Activated CD4-positive, alpha-beta T cell treated with anti-CD3 and anti-CD28 coated beads for 48 hours (primary cell): ENCODE measurements at places on chromosomes 5 and 9.
A peak's percentile ranks its signal among the peaks of the same experiment; 100 is the strongest.

- DNase-seq, result no peak
Measured at GRCh38 chr5:133664422-133664821, 52.1 kb upstream of the FSTL4 start.

DNA sequence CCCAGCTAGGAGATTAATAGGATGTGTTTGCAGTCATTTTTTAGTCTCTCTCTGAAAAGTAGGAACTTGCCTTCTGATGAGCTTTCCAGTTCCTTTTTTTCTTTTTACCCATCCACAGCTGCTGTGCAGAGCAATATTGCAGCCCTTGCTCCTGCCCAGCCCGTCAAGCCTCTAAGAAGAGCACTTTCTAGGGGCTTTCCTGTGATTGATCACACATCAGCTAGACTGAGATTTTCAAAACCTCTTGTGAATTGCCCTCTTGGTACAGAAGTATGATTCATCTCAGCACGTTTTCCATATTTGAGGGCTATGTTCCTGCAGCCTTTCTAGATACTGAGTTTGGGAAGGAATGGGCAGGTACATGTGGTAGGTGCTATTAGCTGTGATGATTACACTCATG lies 93.9 kb downstream of the GALNT10 start:
- no peak for DNase-seq

DNA sequence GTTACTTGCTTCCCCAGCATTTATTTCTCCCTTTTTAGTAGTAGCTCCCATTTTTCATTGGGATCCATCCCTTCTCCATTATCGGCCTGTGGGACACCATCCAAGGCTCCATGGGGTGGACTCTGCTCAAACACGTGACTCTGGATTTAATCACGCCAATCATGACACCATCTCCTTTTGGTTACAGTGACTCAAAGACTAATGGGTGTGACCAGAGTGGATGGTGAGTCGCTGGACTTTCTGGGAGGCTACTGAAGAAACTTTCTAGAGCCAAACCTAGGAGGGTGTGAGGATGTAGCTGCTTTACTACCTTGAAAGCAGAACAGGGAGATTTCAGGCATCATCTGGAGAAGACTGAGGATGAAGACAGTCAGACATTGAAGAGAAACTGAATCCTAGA lies 93.1 kb downstream of the PJA2 start:
- no peak for DNase-seq

- no peak for DNase-seq
Measured at GRCh38 chr9:136048560-136049411, 46.3 kb downstream of the NACC2 start.

DNA sequence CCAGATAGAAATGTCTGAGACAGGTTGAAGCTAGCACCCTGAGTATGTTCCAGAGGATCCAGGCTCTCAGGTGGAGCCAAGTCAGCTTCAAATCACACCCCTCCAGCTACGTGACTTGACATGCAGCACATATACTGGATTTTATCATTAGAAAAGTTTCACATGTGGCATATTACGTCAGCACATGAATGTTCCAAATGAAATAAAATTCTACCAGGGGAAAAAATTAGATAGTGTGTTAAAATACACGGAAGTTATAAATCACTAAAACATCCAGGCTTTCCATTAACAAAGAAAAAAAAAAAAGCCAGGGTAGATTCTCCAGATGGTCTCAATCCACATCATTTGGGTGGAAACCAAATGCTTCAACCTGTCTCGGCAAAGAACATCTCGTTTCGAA lies 251.6 kb downstream of the MPDZ start:
- DNase-seq, result no peak

- DNase-seq, result no peak
Measured at GRCh38 chr5:180098526-180098925, 27.0 kb upstream of the RNF130 start.

- peak; percentile 55 for DNase-seq
Measured at GRCh38 chr5:137735555-137736284, at the start of gene KLHL3. KLHL3 (minus strand) TSS chr5:137736089; CDS start chr5:137735646, 443 bp downstream.

DNA sequence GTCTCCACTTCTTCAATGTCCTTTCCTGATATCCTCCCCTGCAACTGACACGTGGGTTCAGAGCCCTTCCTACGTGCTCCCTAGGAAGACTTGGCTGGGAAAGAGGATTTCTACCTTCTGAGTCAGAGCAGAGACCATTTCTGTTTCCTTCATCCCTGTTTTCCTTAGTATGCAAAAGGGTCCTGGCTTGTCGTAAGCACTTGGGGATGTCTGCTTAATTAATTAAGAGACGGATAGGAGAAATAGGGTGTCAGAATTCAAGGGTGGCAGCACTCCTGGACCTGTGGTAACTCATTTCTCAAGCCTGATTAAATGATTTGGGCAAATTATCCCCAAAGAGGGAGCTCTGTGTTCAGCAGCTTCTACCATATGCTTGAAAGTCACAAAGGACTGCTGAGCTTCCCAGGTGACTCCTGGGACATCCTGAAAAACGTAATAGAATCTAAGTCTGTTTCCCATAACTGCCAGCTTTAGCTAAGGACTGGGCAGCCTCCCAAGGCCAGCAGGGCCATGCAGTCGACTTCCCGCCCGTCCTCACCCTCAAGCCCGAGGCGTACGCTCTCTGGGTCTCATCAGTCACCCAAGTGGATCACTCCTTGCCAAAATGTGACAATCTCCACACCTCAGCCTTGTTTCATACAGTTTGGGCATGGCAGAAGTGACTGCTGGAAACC lies 20.5 kb downstream of the ABCA1 start:
- no peak for DNase-seq
